ENCODE measurements at places on chromosomes 6 and 20. TPM values are rescaled to one million over a fixed set of nuclear protein-coding genes. Genes with fewer than 3 reads are reported as not detected.

Gene OVOL2
- 1.8 TPM for total RNA-seq

Gene GSTA2
- total RNA-seq: not detected

Gene OLIG3
- total RNA-seq: not detected

Gene GGT7
- 7.0 TPM for total RNA-seq

Gene MDFI
- 33.7 TPM for total RNA-seq

Gene DLL1
- 11.2 TPM for total RNA-seq

Gene IL17F
- not detected for total RNA-seq

Gene PTCRA
- not detected for total RNA-seq

Gene BFSP1
- total RNA-seq: 1.3 TPM

Gene HLA-A
- 96.6 TPM for total RNA-seq

Gene CSE1L
- total RNA-seq: 60.8 TPM

Gene HDGFL1
- total RNA-seq: not detected

Gene TCP11
- 0.30 TPM for total RNA-seq

Gene PRRT1
- total RNA-seq: 0.20 TPM

Gene FKBP1C
- not detected for total RNA-seq

Gene DEFB132
- total RNA-seq: not detected

Gene LY6G6F
- not detected for total RNA-seq

Gene MLN
- not detected for total RNA-seq

Gene HMGA1
- 38.5 TPM for total RNA-seq

Gene ARMC2
- total RNA-seq: 5.2 TPM

Gene CGA
- 32.0 TPM for total RNA-seq

Gene SLC44A4
- total RNA-seq: 0.10 TPM

Gene SLC22A16
- 2.0 TPM for total RNA-seq

Gene C4A
- total RNA-seq: 5.8 TPM

Gene LINC00237
- not detected for total RNA-seq

Gene PLEKHG1
- 49.8 TPM for total RNA-seq

Gene VSX1
- total RNA-seq: 0.10 TPM

Gene CLPSL2
- total RNA-seq: not detected

Gene DDR1
- 59.3 TPM for total RNA-seq

Gene SLCO4A1
- 6.3 TPM for total RNA-seq

Gene ZNF165
- 1.3 TPM for total RNA-seq

Gene GCNT2
- 8.7 TPM for total RNA-seq

Gene TPBG
- 12.8 TPM for total RNA-seq

Gene MICB
- total RNA-seq: 1.2 TPM

Gene SIRPB1
- total RNA-seq: 0.99 TPM

Gene VARS2
- total RNA-seq: 11.8 TPM

Gene IMPG1
- total RNA-seq: not detected

Gene SLC25A27
- total RNA-seq: 20.7 TPM

Gene RUNX2
- 2.9 TPM for total RNA-seq

Gene SLC2A4RG
- total RNA-seq: 21.5 TPM

Gene HLA-C
- 25.7 TPM for total RNA-seq

Gene SGK2
- total RNA-seq: 8.3 TPM

Gene HTR1B
- total RNA-seq: 0.10 TPM

Gene WFDC12
- total RNA-seq: 1.1 TPM

Gene NMBR
- total RNA-seq: not detected

Gene SLC35D3
- 0.10 TPM for total RNA-seq

Gene SCUBE3
- 2.4 TPM for total RNA-seq

Gene LAMA4
- 249 TPM for total RNA-seq

Gene CAGE1
- total RNA-seq: not detected

Gene ESR1
- total RNA-seq: 2.2 TPM
